Esophagus mucosa (tissue), 1 donor: ENCODE measurements at places on chromosomes 11 and 22.

GRCh38 chr22:46564084-46564714, 26.8 kb upstream of the CELSR1 start:
- ATAC-seq, result peak; percentile 40

DNA sequence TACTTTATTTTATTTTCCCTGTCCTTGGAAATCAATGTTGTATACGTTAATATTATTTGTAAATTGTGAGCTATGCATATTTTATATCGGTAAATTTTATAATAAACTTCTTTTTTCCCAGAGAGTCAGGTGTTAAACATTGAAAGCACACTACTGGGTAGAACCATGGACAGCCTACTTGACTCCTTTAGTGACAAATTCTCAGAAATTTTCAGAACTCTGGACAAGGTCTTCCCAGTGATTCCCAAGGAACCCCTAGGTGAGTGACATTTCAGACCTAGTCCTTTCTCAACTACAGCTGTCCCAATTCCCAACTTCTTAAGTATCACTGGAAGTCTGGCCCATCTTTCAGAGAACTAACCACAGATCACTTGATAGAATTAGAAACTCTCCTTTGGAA, 107.2 kb downstream of the RCN1 start:
- ATAC-seq, result no peak

DNA sequence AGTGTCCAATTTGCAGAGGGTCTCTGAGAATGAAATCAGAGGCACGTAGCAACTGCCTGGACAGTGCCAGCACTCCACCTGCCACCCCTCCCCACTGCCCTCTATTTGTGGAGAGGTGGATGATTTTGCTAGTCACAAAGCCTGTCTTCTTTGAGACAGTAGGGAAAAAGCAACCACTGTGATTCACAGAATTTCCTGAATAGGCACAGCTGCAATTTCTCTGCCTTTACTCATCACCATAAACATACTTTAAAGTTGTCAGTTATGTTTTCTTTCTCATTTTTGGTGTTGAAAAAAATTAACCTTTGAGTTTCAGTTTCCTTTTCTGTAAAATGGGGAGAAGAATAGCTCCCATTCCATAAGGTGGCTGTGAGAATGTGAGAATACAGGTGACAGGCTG, 134.3 kb downstream of the TEAD1 start:
- no peak for ATAC-seq

DNA sequence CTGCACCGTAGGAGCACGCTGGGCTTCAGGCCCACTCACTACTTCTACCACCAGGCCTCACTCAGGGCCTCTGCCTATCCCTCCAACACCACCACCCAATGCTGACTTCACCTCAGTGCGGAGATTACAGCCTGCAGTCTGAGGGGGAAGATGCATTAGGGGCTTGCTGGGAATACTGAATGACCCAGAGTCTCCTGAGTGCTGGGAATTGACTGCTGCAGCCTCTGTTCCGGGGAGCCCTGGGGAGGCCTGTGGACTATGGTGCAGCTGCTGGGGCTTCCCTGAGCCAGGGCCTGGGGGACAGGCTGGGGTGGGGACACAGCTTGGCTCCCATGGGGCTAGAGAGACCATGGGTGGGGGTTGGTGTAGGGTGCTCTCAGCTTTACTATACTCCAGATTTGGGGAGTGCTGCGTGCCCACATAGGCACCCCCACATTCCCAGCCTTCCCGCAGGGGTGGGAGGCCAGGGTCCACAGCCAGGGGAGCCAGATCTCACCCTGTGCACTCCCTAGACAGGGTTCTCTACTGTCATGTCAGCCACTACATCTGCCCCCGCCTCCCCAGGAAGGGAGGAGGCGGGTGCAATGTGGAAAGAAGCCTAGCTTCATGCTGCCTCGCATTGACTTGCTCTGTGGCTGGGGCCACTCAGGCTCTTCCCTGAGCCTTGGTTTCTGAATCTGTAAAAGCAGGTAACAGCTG, 44.4 kb downstream of the GDPD5 start:
- no peak for ATAC-seq

GRCh38 chr11:116910378-116910777, 73.0 kb upstream of the APOA1 start:
- no peak for ATAC-seq

- ATAC-seq, result peak; percentile 74
Observed at GRCh38 chr11:71566081-71566620, 788 bp downstream of the KRTAP5-10 start.

GRCh38 chr22:25407859-25408229, 156.6 kb upstream of the GRK3 start:
- no peak for ATAC-seq

GRCh38 chr11:113989381-113989780, 14.5 kb downstream of the HTR3A start:
- no peak for ATAC-seq

- peak; percentile 74 for ATAC-seq
Observed at GRCh38 chr11:111344032-111344431, 35.0 kb downstream of the POU2AF1 start.

DNA sequence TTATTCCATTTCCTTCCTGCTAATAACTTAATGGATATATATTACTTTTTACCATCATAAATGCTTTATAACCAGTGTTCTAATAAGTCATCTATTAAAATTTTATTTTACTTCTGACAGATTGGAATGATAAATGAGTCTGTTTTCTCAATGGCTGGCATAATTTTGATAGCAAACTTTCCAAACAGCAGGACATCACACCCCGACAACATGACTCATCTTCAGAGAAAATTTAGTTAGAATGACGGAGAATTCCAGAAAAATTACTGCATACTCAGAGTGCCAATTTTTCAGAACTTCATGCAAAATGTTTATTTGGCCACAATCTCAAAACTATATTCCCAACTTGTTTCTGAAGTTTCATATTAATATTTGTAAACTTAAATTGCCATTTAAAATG, 174.4 kb downstream of the SWAP70 start:
- no peak for ATAC-seq

GRCh38 chr11:1890856-1891830, 552 bp downstream of the PRR33 start:
- no peak for ATAC-seq

DNA sequence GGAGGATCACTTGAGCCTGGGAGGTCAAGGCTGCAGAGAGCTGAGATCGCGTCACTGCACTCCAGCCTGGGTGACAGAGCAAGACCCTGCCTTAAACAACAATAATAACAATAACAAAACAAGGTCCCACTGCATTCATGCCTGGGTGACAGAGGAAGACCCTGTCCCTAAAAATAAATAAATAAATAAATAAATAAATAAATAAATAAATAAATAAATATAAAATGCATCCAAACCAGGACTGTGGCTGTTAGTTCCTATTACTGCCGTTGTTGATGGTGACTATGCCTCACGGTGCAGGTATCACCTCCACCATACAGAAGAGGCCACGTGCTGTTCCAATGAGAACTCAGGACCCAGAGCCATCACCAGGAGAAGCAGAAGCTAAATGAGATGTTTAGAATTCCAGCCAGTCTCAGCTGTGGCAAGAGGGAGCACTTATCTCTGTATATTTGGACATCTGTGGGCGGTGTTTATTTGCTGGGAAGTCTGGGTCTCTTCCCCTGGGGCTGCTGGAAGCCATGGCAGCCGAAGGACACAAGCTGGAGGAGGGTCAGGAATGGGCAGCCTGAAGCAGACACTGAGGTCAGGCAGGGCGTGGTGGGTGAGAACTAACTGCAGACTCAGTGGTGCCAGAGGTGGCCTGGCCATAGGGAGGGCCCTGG, 21.6 kb downstream of the C11orf86 start:
- ATAC-seq, result no peak

DNA sequence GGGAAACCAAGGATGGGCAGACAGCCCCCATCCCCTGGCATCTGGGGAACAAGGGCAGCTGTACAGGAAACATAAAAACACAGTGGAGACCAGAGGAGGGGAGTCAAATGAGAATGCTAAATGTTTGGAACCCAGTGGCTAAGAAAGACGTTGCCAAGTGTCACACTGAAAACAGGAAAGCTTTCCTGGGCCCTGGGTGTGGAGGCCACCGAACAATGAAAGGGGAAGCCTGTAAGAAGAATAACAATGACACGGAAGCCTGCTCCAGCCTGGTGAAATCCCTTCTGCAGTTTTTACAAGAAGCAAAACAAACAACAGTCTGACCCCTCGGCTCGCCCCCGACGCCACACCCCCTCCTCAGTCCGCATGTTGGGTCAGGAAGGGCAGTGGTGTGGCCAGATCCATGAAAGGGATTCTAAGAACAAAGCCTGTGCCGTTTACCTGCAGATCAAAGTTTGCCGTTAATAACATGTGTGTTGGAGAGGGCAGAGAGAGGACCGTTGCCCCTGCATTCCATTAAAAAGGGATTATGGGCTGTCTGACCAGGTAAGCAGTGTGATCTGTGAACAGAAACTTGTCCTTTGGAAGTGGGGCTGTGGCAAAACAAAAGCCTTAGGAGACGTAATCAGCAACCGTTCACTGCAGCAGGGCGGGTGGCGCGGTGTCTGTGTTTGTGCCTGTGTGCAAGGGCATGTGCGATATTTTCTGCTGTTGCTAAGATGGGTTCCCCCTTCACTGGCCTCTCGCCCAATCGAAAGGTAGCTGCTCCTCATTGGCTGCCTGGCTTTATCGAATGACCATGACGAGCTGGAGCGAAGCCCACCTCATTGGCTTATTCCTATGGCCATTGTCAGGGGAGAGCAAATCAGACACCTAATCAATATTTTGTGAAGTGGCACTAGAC, 113.7 kb upstream of the BLID start:
- ATAC-seq, result peak; percentile 20

DNA sequence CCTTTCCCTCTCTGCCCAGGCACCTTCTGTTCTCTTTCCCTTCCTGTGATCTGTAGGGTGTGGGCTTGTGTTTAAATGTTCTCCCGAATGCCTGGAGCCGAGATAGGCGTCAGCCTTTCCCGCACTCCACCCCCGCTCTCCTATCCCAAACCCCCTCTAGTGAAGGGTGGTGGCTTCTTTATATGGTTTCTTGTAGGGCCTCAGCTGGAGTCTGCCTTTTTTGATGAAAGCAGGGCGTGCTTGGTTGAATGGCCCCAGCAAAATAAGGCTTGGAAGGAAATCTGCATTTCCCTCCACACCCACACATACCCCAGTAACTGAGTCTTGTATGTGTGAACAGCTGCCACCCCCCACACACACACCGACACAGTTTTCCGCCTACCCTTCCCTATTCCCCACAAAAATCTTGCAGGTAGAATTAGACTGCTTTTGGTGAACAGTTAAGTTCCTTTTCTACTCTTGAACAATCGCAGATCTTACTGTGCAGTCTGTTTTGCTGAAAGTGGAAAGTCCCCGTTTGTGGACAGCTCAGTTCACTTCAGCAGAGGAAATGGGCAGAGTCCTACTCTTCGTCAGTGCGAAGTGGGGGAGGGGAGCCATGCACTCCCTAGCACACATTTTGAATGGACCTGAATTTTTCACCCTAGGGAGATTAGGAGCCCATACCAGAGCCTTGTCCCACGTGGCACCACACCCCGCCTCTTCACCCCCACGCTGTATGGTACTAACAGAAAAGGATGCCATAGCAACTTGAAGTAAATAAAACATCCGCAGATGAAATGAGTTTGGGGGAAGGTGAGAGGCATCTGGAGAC, 25.5 kb upstream of the GRK2 start:
- ATAC-seq, result peak; percentile 49

GRCh38 chr11:45079075-45079444, 67.4 kb upstream of the PRDM11 start:
- no peak for ATAC-seq

DNA sequence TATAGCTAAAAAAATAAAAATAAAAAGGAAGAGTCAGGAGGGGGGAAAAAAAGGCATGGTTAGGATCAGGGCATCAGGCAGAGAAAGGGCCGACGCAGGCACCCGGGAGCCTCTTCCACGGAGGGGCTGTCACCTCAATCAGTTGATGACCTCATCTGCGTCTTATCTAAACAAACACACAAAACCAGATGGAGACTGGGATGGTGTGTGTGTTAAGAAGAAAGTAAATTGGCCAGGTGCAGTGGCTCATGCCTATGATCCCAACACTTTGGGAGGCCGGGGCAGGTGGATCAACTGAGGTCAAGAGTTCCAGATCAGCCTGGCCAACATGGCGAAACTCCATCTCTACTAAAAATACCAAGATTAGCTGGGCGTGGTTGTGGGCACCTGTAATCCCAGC, 63.6 kb downstream of the DHCR7 start:
- no peak for ATAC-seq

DNA sequence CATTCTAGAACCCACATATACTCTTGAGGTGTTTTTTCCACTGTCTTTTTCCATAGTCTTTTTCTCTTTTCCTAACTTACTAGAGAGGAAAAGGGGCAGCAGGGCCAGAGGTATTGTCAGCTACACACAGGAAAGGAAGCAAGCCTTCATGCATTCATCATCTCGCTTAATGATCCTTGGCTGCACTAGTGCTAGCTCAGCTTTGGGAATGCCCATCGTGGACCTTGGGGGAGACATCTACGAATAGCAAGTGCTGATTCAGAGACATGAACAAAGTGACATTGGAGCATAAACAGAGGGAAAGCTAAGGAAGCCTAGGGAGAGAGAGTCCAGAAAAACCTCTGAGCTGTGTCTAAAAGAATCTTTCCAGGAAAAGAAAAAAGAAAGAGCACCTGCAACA, 466.3 kb upstream of the ARHGAP42 start:
- no peak for ATAC-seq

DNA sequence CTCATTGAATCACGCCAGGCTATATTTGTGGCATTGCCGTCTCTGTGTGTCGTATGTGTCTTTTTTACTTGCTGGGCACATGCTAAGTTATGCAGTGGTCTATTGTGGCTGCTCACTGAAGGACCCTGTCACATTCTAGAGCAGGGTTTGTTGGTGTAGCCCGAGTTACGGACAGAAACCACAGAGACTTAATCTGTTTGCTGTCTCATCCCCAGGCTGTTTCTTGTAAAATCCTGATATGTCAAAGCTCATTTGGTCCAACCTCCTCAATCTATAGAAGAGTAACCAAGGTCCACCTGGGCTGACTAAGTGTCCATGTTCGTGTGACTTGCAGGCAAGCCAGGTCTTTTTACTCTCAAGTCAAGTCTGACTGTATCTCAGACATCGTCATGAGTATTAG, 5.0 kb downstream of the DPF2 start:
- ATAC-seq, result no peak

DNA sequence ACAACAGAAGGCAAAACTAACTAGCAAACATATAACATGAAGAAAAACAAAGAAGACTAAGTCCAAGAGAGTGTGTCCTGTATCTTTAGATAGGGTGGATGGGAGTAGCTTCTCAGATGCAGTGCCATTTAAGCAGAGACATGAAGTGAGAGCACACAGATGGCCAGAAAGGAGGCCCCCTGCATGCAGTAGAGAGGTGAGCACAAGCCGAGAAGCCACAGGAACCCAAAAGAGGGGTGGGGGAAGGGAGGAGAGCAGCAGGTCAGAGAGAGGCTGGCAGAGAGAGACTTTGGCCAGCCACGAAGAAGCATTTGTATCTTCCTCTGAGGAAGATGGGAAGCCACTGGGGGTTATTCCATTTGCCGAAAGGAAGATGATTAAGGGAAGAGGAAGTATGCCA, 86.7 kb downstream of the NTM start:
- ATAC-seq, result no peak
